ENCODE measurements at places on chromosomes 16 and 17.

GRCh38 chr17:62727916-62728672 is 80.0 kb downstream of the MARCHF10 start:
- DNase-seq = no peak

- no peak for DNase-seq
These were observed 23.5 kb upstream of the ITGB4 start for GRCh38 chr17:75697651-75698291.

DNA sequence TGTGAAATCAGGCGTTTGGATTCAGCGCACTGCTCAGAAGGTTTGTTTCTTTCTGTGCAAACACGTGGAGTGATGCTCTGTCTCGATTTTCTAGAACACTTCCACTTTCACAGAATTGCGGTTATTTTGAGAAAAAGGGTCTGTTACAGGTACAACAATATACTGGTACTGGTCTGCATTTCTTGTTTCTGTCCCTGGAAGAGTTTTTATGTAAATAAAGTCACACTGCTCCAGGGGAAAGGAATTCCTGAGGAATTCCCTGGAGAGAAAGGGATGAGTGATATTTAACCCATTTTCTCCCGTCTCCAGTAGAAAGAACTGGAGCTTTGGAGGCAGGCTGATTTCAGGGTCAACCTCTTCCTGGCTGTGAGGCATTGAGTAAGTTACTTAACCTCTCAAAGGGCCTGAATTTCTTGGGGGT is 16.2 kb upstream of the RMI2 start:
- DNase-seq = no peak

DNA sequence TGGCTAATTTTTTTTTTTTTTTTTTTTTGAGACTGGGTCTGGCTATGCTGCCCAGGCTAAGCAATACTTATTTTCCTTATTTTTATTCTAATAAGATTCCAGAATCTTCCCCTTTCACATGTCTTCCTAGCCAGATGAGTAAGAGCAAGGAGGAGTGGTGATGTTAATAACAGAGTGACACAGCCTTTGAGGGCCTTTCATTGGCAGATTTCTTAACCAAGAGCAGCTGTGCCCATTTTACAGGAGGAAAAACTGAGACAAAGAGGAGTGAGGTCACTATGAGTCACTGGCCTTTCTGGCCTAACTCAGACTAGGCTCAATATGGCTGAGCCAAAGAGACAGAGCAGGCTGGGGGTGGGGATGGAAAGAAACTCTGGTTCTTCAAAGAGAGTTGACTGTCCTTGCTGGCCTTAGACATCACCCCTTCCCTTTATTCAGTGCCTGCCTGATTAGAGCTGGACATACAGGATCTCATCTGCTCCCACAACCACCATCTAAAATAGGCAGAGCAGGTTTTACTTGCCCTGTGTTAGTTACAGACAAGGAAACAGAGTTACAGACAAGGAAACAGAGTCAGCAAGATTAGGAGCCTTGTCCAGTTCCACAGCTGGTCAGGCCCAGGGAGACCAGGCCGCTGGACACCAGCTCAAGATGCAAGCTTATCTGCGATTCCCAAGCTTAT is 50.0 kb upstream of the TOB1 start:
- DNase-seq = no peak

- no peak for DNase-seq
These were observed 36.6 kb downstream of the COX4I1 start for GRCh38 chr16:85835956-85836705.

GRCh38 chr16:86491640-86492023 is 18.7 kb upstream of the FOXF1 start:
- DNase-seq = no peak

- DNase-seq = no peak
These were observed 33.9 kb downstream of the NXN start for GRCh38 chr17:945672-946071.

- no peak for DNase-seq
These were observed 7.3 kb downstream of the SLC22A31 start for GRCh38 chr16:89192956-89193575.

GRCh38 chr16:86959091-86959651 is 358.0 kb downstream of the C16orf95 start:
- no peak for DNase-seq

GRCh38 chr16:31135535-31136286 is at the start of gene PRSS8:
PRSS8 (minus strand) TSS chr16:31135727; CDS start chr16:31135498, 229 bp downstream.
- DNase-seq = no peak

- DNase-seq = no peak
These were observed 191.8 kb downstream of the XYLT1 start for GRCh38 chr16:17278988-17279387.

DNA sequence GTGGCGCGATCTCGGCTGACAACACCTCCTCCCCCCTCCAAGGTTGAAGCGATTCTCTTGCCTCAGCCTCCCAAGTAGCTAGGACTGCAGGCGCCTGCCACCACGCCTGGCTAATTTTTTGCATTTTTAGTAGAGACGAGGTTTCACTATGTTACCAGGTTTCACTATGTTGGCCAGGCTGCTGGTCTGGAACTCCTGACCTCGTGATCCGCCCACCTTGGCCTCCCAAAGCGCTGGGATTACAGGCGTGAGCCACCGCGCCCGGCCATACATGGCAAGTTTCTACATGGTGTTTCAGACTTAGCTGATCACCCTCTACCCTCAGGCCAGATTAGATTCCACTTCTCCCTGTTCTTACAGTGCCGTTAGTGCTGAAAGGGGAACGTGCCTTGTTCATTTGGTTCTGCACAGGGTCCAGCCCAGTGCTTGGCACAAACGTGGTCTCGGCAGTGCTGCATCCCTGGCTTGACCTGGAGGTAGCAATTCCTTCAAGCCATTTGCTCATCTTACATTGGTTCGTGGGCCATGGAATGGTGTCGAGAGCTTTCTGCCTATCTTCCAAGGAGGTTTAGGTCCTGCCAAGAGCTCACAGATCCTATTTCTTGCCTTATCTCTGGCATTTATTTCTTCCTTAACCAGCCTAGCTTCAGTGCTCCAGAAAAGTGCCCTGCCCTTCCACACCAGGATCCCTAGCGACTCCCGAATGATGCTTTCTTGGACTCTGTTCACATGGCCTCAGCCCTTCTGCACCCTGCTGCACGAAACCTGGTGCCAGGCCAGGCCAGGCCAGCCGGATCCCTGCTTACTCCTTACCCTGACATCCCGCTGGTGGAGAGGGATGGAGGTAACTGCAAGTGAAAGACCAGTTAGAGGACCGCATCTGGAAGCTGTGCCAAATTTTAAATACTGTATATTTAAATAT is 14.8 kb upstream of the AURKB start:
- no peak for DNase-seq

DNA sequence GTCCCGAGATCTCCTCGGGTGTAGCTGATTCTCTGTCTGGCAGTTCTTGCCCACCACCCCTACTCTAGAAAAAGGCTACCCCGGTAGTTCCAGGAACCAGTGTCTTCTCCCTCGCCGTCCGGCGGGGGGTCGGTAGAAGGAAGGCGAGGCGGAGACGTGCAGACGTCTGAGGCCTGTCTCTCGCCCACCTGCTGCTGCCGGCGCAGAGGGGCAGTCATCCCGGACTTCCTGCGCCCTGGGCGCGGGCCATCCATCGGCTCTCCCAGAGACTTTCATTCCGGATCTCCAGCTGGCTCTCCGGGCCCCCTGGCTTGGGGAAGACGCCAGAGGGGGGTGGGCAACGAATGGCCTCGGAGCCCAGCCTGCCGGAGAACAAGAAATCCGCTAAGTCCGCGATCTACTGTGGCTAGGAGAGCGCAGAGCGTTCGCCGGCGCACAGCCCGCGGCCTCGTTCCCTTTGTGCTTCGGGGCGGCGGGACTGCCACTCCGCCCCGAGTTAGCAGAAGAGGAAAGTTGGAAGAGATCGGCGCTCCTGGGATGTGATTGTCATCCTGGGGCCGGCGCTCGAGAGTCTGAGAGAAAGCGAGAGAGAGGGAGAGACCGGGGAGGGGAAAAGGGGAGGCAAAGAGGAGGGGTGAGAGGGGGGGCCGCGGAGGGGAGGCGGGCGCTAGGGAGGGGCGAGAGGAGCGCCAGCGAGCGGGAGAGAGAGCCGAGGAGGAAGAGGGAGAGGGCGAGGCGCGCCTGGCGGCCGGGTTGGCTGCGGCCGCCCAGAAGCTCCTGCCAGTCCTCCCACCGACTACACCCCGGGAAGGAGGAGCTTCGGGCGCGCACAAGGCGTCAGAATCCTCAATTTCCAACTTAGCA is at the start of gene IRX5:
IRX5 (plus strand) TSS at position 861 of the 864 bp plus-strand sequence. CDS start 334 bp downstream, outside the sequence.
- DNase-seq = no peak

DNA sequence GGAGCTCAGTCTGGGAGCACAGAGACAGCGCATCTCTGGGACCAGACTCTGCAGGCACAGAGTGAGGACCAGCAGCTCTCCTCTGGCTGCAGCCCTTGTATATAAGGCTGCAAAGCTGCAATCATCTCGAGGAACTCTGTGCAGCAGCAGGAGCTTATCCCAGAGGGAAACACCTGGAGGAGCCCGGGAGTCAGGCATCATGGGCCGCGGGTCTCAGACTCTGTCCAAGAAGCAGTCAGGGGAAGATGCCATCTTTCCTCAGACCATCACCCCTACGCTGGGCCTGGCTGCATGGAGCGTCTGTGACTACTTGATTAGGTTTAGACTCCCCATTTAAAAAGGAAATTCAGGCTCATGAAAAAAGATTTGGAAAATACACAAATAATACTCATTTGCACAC is 122.0 kb downstream of the IRF8 start:
- DNase-seq = no peak

GRCh38 chr16:75996491-75996890 is 270.2 kb upstream of the CPHXL start:
- no peak for DNase-seq

GRCh38 chr16:30893744-30894539 is at the start of gene BCL7C:
BCL7C (minus strand) TSS chr16:30894077; CDS start chr16:30893944, 133 bp downstream.
- peak; percentile 58 for DNase-seq

- no peak for DNase-seq
These were observed 65.0 kb downstream of the NCOR1 start for GRCh38 chr17:16150251-16150856.

DNA sequence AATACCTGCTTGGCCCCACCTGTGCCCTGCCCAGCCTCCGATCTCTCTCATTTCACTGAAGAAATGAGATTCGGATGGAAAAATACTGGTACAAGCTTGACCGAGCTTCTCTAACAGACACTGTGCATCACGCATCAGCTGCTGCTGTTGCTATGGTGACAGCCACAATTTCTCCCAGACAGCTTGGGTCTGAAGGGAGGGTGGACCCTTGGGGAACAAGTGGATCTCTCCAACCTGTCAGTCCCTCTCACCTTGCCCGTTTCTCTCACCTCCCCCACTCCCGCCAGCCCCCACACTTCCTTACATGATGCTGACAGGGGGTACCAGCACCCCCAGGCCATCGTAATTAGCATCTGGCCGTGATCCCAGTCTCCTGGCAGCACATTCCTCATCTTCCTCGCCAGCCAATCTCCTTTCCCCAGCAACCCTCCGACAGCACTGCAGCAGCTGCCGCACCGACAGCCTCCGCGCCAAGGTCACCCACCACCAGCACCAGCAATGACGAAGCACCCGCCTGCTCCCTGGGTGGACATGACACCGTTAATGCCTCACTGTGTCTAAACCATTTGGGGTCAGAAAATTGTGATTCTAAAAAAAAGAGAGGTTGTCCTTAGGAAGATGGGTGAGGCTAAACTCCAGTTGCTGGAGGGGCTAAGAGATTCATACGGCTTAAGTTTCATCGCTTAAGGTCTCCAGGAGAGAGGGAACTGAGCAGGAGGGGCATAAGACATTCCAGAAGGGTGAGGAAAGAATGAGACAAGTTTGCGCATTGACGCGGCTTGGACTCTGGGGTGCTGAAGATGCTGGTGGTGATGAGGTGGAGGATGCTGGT is 58.6 kb upstream of the TNRC6A start:
- DNase-seq = no peak

DNA sequence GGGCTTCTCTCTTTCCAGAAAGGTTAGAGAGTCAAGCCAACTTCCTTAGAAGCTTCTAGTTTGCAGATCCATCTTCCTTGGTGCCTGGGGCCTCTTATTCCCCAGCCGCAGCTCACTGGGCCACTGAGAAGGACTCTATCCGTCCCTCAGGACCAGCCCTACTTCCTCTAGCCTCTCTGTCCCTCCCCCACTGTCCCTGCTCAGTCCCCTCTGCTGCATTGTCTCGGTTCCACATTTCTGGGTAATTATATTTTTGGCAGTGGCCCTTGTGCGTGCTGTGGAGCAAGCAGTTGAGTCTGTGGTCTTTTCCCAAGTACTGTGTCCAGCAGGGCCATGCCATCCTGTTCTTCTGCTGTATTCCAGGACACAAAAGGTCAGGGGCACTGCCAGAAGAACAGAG is 17.8 kb downstream of the IRX3 start:
- DNase-seq = no peak

- no peak for DNase-seq
These were observed 501.2 kb downstream of the SHISA9 start for GRCh38 chr16:13402601-13403000.

DNA sequence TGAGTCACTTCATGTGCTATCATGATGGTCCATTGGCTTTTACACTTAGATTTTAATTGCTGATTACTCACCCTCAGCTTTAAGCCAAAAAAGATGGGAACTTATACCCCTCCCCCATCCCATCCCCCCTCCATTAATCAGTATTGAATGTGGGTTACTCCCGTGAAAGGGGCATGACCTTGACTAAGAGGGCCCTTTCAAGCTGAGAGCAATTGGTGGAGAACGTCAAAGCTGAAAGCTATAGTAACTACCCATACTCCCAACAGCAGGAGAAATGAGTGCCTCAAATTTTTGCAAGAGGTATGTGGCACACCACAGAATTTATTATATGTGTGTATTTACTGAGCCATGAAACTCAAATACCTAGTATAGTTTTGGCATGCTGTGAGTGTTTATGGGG is 99.7 kb upstream of the CDH8 start:
- no peak for DNase-seq

DNA sequence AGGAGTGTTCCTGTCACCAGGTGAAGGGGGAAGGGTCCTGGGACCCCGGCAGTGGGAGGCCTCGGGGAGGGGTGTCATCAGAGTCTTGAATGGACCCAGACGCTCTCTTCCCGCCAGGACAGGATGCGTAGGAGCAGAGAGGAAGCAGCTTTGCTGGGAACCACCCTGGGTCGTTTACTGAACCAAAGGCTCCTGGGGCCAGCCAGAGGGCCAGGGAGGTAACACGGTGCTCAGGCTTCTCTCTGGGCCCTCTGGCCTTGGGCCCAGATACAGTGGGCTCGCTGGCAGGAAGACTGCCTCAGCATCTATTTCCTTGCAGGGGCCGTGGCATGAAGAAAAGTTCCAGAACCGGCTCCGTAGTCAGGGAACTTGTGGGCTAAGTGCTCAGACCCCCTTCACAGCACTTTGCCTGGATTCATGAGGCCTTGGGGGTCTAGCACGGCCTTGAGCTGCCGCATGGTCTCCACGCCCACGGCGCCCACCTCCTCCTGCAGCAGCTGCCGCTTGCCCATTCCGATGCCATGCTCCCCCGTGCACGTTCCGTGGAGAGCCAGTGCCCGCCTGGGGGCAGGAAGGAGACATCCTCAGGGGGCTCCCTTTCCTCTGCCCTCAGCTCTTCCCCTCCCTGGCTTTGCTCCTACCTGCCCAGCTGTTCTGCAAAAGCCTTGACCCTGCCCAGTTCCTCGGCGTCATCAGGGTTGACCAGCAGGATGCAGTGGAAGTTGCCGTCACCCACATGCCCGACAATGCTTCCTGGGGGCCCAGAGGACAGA is 4.4 kb downstream of the LDHD start:
- DNase-seq = no peak

GRCh38 chr17:47707884-47708283 is 13.9 kb downstream of the TBKBP1 start:
- no peak for DNase-seq
